Occipital lobe (tissue), 3 donors: ENCODE measurements at places on chromosomes 7 and 10.

DNA sequence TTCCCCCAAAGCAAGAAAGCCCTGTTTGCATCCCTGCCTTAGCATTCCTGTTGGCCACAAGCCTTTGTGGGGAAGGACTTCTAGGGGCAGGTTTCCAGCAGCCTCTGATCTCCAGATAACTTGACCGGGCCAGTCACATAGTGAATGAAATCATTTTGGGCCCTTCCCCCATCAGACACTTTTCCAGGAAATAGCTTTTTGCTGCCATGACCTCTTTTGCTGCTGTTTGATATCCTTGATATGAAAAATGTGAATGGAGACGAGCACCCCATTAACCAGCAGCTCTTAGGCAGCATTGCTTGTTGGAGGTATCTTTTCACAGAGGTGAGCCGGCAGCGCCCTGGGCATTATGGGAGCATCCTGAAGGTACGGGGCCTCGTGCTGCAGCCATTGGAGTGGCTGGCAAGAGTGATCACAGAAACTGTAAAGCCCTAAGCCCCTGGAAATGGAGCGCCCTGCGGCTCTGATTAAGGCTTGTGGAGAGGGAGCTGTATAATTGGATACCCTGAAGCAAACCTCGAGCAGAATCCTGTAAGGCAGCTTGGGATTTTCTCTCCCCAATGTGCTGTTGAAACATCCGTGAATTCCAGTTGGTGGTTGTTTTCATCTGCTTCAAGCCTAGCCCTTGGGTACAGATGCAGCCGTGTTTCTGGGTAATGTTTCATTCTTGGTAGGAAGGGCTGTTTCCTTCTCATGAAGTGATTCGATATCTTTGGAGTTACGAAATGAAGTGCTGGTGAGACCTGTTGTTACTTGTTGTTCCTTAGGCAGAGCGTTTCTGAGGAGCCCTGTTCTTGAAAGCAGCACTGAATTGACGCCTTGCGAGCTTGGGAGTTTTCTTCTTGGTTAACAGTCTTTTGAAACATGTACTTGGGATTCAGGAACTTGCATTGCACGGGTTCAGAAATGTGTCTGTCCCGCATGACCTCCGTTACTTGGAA, 179.0 kb downstream of the PTEN start:
- no peak for DNase-seq

GRCh38 chr7:69283421-69283820, 314.9 kb upstream of the AUTS2 start:
- peak; percentile 11 for DNase-seq

DNA sequence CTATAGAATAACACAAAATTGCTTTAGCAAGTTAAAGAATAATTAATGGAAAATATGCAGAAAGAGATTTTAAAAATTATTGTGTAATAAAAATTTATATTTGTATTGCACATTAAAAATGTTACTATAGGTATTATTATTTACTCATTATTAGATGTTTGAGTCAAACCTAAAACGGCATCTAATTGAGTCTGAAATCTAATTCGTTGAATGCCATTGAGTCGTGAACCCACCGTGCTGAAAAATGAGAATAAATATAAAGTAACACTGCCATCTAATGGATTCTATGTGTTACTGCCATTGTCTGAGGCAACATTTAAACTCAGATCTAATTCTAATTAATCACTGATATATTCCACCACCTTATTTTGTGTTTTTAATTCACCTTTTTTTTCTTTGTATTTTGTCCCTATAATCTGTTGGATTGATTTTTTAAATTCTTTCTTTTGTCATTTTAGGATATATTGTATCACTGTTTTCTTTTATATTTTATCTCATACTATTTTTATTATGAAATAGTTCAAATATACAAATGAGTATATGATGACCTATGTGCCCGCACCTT, 62.2 kb downstream of the SAMD9 start:
- DNase-seq = no peak

- no peak for DNase-seq
Observed at GRCh38 chr10:117536866-117537435, 5.6 kb upstream of the EMX2 start.

- DNase-seq = no peak
Observed at GRCh38 chr7:73809467-73809951, 21.3 kb upstream of the CLDN4 start.
